ENCODE measurements at places on chromosomes 7 and 10.

- DNase-seq, result no peak
These were observed 405.9 kb downstream of the ADRA2A start for GRCh38 chr10:111482621-111483216.

DNA sequence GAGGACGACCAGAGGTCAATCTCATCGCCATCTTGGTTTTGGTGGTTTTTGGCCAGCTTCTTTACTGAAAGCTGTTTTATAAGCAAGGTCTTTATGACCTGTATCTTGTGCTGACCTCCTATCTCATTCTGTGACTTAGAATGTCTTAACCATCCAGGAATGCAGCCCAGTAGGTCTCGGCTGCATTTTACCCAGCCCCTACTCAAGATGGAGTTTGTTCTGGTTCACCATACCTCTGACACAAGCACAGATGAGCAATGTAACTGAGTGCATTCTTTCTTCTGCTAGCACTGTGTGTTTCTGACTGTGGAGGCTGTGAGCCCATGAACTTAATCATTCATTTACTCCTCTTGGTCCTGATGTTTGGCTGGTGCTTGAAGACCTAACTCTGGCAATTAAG, 794.5 kb upstream of the CELF2 start:
- DNase-seq, result no peak

DNA sequence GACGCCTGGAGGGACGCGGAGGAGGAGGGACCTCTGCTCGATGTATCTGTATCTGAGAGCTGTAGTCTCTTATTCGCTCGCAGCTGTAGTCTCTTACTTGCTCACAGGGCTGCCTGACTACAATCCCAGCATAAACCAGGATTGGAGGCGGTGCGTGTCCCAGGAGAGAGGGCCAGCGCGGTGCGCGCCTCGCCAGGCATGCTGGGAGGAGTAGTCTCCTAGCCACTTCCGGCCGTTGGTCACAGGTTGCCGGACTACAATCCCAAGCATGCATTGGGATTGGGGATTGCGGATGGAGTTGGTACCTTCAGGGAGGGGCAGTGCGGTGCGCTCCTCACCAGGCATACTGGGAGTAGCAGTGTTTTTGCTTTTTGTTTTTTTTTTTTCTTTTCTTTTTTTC, 421.7 kb upstream of the NUPR2 start:
- no peak for DNase-seq

DNA sequence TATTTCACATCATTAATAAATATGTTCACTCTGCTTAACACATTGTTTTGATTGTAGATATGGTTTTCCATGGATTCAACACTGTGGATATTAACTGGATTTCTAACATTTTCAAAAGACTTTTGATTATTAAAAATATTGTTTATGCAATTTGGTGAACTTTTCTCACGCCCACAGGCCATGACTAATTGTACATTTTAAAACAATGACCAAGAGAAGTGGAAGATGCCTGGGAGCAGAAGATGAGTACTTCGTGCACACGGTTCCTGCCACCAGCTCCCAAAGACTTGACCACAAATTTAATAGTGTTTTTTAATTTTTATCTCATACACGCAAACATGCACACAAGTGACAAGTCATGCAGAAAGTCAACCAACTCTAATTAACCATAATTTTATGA, 451.0 kb upstream of the ADARB2 start:
- no peak for DNase-seq

DNA sequence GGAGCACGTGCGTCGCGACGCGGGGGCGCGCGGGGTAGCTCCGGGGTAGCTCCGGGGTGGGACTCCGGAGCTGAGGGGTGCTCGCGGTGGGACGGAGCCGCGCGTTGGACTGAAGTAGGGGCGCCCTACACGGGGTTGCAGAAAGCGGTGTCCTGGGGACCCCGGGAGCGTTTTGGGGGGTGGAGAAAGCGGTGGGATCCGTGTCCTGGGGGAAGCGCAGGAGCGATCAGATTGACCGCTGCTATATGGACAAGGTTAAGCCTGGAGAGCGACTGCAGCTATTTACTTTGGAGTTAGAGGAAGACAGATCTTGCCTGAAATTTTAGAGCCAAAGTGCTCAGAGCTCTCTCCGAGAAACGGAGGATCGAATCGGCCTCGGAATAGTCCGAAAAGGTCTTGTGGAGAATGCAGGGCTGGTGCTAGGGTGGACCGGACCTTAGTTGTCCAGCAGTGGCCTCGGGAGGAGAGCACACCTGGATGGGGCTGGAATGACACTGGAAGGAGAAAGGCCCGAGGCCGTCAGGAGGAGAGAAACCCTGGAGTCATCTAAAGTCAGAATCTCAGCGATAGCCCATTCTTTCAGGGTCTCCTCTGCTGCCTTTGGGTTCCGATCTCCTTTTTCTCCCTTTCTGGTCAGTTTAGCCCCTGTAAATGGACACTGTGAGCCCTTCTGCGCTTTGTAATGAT, 564 bp downstream of the PDSS1 start:
- DNase-seq, result no peak

GRCh38 chr7:143354965-143355364, 7.5 kb downstream of the FAM131B start:
- DNase-seq, result no peak

GRCh38 chr7:133234961-133235875, 17.7 kb upstream of the EXOC4 start:
- no peak for DNase-seq

GRCh38 chr10:52261362-52261761, 52.7 kb upstream of the DKK1 start:
- no peak for DNase-seq

DNA sequence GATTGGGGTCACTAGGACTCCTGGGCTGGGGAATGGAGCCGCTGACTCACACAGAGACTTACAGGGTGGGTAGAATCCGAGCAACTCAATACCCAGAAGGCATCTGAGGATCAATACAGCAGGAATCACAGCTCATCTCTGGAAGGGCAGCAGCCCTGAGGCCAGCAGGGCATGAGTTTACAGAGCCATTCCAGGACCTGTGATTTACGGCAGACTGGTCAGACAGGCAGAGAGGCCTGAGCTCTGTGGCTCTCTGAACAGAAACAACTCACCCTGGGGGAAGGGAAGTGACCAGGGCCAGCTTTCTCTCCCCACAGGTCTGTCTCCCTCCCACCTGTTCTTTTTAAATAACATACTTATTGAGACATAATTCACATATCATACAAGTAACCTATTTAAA, 88.2 kb upstream of the CXCL12 start:
- no peak for DNase-seq
